ENCODE measurements at places on chromosomes 3 and 15.

- no peak for DNase-seq
Measured at GRCh38 chr15:29638781-29639180, 183.5 kb downstream of the TJP1 start.

DNA sequence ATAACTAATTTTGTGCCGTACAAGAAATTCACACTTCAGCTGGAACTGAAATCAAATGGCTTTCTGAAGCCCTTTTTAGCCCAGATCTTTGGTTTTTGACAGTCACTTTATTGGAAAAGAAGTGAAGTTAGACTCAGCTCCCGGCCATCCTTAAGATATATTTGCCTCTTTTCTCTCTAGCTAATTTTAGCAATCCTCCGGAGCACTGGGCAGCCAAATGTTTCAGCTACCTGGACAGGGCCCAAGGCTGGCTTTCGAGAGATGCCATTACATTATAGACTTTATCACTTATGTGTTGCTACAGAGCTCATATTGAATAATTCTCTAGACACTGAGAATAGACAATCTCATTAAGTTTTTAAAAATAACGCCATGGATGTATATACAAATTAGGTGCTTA is 28.5 kb upstream of the RPL39L start:
- no peak for DNase-seq

GRCh38 chr15:71612397-71612722 is 198.0 kb upstream of the NR2E3 start:
- DNase-seq: no peak

DNA sequence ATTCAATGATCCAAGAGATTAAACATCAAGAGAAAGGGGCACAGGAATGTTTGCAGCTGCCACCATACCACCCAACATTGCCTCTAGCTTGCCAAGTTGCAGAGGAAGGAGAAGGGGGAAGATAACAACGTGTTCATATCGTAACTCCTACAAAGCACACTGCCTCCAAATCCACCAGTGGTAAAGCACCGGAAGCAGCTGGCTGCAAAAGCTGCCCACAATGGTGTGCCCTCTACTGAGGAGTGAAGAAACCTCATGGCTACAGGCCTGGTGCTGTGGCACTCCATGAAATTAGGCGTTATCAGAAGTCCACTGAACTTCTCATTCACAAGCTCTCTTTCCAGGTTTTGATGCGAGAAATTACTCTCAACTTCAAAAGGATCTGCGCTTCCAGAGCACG is 263.9 kb upstream of the STT3B start:
- DNase-seq: no peak

DNA sequence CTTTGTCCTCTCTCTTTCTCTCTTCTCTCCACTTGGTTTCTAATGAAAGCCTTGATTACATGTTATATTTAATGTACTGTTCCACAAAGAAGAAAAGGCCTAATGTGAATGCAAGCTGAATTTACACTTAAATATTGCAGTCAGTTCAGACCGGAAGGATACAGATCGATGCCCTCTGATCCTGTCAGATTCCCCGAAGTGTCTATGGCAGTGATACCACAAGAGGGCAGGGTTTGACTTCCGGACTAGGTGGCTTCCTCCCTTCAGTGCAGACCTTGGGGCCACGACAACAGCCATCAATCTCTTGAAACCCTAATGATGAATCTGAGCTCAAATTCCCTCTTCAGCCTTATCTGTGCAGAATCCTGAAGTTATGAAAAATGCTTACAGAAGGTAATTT is 29.5 kb downstream of the AGTR1 start:
- no peak for DNase-seq

- DNase-seq: no peak
Measured at GRCh38 chr3:173916799-173917198, 519.3 kb downstream of the NLGN1 start.
